ENCODE measurements at places on chromosomes 4 and X. TPM values are rescaled to one million over a fixed set of nuclear protein-coding genes. Genes with fewer than 3 reads are reported as not detected.

The PABPC1L2A gene
- total RNA-seq = not detected

The SPANXB1 gene
- total RNA-seq = not detected

The TMEM156 gene
- 17.6 TPM for total RNA-seq

The BMPR1B gene
- total RNA-seq = not detected

The RAB9B gene
- 0.62 TPM for total RNA-seq

The AR gene
- total RNA-seq = 0.25 TPM

The EXOC1L gene
- total RNA-seq = not detected

The MFAP3L gene
- total RNA-seq = 0.14 TPM

The CLGN gene
- 0.11 TPM for total RNA-seq

The PLXNB3 gene
- total RNA-seq = 0.91 TPM

The COX7B2 gene
- total RNA-seq = not detected

The P2RY10 gene
- total RNA-seq = 55.6 TPM

The FTHL17 gene
- not detected for total RNA-seq

The SERPINA7 gene
- not detected for total RNA-seq
